Right hindlimb (tissue), 1 donor: ENCODE measurements at places on chromosomes 13 and 19.

DNA sequence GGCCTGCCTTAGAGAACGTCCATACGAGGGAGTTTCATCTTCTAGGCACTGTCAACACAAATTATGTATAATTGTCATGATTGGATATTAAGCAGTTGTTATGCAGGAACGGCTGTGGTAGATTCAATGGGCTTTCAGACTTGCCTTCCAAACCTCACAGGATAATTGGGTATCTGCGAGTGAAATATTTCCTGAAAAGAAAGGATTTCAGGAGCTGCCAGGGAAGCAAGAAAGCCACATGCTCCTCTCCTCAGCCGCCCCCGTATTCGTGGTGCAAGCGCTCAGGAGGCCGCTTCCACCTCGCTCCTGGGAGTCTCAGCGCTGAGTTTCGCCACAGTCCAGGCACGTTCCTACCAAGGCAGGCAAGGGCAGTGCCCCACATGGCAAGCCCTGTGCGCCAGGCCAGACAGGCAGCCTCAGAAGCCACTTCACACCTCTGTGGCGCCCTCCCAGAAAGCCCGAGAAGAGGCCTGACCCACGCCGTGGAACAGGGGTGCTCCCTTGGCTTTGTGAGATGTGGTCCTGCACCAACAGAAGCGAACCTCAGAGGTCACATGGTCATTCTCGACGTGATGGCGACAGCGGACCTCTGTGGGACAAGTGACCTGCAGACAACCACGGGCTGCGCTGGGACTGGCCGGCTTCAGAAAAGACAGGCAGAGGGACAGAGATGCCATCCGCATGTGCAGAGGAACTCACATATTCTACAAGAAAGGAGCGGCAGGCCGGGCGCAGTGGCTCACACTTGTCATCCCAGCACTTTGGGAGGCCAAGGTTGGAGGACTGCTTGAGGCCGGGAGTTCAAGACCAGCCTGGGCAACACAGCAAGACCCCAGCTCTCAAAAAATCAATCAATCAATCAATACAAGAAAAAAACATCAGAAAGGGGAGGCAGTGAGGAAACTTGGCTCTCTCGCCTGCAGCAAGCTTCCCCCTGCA is 41.4 kb downstream of the CEBPG start:
- DNase-seq, result no peak

GRCh38 chr13:113106711-113107351 is 1.2 kb downstream of the F7 start:
- DNase-seq, result no peak

DNA sequence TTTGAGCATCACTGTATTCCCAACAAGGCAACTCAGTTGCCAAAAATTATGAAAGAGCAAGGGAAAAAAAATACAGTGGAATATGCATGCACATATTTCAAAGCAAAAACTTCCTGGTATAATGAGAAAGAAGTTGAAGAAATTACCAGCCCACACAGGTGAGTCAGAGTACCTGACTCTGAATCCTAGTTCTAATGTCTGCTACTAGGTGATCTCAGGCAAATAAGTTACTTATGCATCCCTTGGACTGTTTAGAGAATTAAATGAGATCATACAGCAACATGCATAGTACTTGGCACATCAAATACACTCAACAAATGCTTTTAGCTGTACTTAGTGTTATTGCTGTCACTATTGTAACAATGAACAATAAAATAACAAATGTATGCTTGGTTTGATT is 144.9 kb downstream of the MIPEP start:
- DNase-seq, result no peak

GRCh38 chr13:82693607-82694006 is 1188.7 kb downstream of the SLITRK1 start:
- DNase-seq, result no peak

DNA sequence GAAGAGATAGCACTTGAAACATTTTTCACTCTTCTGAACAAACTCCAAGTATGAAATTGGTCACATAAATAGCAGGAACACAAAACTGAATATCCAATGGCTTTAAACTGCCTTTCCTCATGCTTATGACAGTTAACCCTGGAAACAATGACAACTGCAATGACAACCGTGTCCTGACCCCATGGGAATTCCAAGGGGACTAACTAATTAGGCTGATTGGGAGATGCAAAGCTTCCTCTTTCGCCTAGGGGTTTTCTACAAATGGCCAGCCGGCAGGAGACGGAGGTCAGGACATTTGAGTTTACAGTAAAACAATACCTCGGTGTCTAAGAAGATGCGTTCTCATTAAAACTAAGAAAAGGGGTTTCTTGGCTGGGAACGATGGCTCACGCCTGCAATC is 53.0 kb upstream of the URAD start:
- DNase-seq, result no peak

DNA sequence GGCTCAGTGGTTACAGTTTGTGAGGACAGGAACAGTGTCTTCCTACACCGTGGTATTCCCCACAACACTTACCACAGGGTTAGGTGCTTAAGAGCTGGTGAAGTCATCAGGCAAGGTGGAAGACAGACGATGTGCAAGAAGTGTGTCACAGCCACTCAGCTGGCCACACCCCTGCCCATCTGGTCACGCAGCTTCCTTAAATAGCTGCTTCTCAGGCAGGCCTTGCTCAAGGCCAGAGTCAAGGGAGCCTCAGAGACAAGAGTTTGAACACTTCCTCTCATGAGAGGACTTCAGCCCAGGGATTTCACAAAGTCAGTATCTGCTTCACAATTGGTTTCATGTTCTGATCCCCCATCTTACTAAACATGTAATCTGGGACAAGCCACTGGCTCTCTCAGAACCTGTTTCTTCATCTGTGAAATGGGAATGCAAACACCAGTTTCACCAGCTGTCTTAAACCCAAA is 80.3 kb upstream of the FRY start:
- DNase-seq, result no peak

- DNase-seq, result peak; percentile 39
These were observed 194.1 kb downstream of the TDRD3 start for GRCh38 chr13:60590800-60591747.

GRCh38 chr13:45411631-45412030 is 6.5 kb downstream of the SLC25A30 start:
- DNase-seq, result no peak

GRCh38 chr13:50236898-50237318 is 221.7 kb downstream of the KCNRG start:
- no peak for DNase-seq
